Motor neuron (in vitro differentiated cells): ENCODE measurements at places on chromosomes 4 and X. TPM values are rescaled to one million over a fixed set of nuclear protein-coding genes. Genes with fewer than 3 reads are reported as not detected.

Gene MOSPD2
- total RNA-seq = 6.8 and 8.4 TPM in 2 replicates

Gene CXorf49B
- total RNA-seq = not detected in 2 replicates

Gene ZFYVE28
- 0.59 and 1.1 TPM in 2 replicates for total RNA-seq

Gene CXXC4
- 37.7 and 44.6 TPM in 2 replicates for total RNA-seq

Gene BEND2
- not detected in 2 replicates for total RNA-seq

Gene IL1RAPL2
- 0.73 and 1.2 TPM in 2 replicates for total RNA-seq

Gene GSPT2
- total RNA-seq = 21.9 and 24.2 TPM in 2 replicates

Gene C4orf50
- total RNA-seq = 0.33 and 0.63 TPM in 2 replicates

Gene HAND2
- 9.9 and 11.4 TPM in 2 replicates for total RNA-seq

Gene MAGEB1
- total RNA-seq = not detected in 2 replicates

Gene ZNF595
- total RNA-seq = 15.3 and 16.4 TPM in 2 replicates

Gene SFRP2
- 15.4 and 19.2 TPM in 2 replicates for total RNA-seq

Gene HERC5
- total RNA-seq = 11.3 and 12.2 TPM in 2 replicates

Gene CMC4
- 5.5 and 6.8 TPM in 2 replicates for total RNA-seq

Gene MAGEC3
- total RNA-seq = 0.27 and 0.31 TPM in 2 replicates

Gene NUDT10
- total RNA-seq = 13.0 and 17.7 TPM in 2 replicates

Gene BRCC3
- total RNA-seq = 14.5 and 17.8 TPM in 2 replicates

Gene POU3F4
- total RNA-seq = 6.5 and 7.0 TPM in 2 replicates

Gene GCNA
- 0.98 and 1.6 TPM in 2 replicates for total RNA-seq

Gene TMEM271
- total RNA-seq = 1.5 and 2.4 TPM in 2 replicates

Gene FAAH2
- 0.45 TPM in 1 of 2 replicates, not detected in the other for total RNA-seq

Gene PDZD4
- 48.5 and 51.0 TPM in 2 replicates for total RNA-seq

Gene TMEM150C
- 7.3 and 9.0 TPM in 2 replicates for total RNA-seq

Gene SLC38A5
- 1.2 and 1.6 TPM in 2 replicates for total RNA-seq

Gene NLGN4X
- total RNA-seq = 0.15 and 0.43 TPM in 2 replicates

Gene NXF2
- total RNA-seq = not detected in 2 replicates

Gene CSAG2
- not detected in 2 replicates for total RNA-seq

Gene PAGE1
- total RNA-seq = not detected in 2 replicates
